ENCODE measurements at places on chromosomes 5 and 9.

DNA sequence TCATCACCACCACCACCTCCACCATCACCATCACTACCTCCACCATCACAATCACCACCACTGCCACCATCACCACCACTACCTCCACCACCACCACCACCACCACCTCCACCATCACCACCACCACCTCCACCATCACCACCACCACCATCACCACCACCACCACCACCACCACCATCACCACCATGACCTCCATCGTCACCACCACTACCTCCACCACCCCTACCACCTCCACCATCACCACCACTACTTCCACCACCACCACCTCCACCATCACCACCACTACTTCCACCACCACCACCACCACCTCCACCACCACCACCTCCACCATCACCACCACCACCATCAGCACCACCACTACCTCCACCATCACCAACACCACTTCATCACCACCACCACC lies 23.5 kb upstream of the ADCY2 start:
- no peak for DNase-seq

GRCh38 chr9:88243736-88244135 lies 105.5 kb upstream of the SPATA31C2 start:
- DNase-seq = no peak

DNA sequence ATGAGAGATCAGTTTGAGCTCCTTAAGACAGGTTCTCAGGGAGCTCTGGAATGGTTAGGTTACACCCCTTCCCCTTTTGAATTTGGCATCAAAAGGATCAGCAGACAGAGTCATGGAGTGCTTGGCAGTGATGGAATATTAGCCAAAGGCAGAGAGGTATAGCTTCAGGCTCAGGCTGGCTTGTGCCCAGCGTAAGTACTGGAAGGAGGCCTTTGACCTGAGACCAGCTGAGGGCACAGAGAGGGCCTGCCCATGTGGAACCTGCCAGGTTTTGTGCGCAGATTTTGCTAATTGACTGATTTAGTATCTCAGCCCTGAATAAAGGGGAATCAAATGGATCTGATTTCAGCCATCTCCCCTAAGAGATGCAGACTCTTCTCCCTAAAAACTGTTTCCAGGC lies 81.5 kb downstream of the RGS3 start:
- no peak for DNase-seq

GRCh38 chr5:95649842-95650620 lies 3.5 kb downstream of the RFESD start:
- DNase-seq = peak; percentile 32

- DNase-seq = no peak
Observed at GRCh38 chr9:1156794-1157550, 106.8 kb downstream of the DMRT2 start.

GRCh38 chr5:60820593-60821487 lies 23.2 kb downstream of the ELOVL7 start:
- peak; percentile 93 for DNase-seq

DNA sequence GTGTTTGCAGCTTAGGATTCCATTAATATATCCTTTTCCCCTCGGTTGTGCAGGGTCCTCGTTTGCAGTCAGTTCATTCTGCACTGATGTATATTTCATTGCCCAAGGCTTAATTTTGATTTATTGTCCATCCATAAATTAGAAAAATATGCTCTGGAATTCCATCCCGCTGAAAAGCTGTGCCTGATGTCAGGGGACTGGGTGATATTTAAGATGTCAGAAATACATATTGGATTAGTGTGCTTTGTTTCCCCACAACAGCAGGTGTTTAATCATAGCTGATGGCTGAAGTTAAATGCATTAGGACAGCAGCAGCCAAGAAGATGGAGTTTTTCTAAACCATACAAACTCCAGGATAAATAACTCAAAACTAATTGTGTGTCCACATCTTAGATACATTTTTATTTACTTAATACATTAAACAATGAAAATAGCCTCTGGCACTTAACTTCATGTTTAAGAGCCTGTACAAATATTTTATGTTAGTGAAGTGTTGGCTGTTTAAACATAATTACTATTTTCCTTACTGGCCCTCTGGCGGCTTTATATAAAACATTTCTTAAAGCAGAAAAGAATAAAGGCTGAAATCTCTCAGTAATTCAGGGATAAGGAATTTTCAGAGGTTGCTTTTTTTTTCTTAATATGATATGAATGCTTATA lies 170.4 kb upstream of the TBCA start:
- DNase-seq = no peak

DNA sequence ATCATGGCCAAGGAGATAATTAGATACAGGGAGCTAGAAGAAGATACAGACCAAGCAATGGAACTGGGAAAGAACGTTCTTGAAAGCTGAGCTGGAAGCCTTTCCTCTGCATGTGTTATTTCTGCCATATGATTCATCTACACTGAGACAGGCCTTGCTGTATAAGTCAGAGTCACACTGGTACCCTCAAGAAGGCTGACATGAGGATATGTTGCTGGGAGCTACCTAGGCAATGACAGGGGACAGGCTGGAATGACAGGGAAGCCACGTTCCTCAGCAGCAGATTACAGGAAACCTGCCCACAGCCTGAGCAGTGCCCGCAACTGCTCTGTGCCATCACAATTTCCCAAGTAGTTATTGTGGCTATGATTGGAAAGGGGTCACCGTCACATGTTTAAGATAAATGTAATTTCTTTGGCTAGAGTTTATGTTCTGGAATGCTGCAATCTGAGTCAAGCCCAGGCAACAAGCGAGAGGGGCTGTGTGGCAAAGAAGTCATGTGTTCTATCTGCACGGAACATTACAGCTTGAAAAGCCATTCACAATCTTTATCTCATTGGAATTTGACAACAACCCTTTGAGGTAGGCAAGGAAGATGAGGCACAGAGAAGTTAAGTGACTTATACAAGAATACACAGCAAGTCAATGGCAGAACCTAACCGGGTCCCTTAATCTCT lies 108.2 kb downstream of the TTLL11 start:
- no peak for DNase-seq

- DNase-seq = no peak
Observed at GRCh38 chr9:8917956-8918739, 1118.6 kb upstream of the DMAC1 start.

- DNase-seq = peak; percentile 70
Observed at GRCh38 chr9:113682297-113682771, 193.8 kb upstream of the ZNF618 start.

- DNase-seq = peak; percentile 3
Observed at GRCh38 chr5:5140479-5141338, 579 bp downstream of the ADAMTS16 start.

DNA sequence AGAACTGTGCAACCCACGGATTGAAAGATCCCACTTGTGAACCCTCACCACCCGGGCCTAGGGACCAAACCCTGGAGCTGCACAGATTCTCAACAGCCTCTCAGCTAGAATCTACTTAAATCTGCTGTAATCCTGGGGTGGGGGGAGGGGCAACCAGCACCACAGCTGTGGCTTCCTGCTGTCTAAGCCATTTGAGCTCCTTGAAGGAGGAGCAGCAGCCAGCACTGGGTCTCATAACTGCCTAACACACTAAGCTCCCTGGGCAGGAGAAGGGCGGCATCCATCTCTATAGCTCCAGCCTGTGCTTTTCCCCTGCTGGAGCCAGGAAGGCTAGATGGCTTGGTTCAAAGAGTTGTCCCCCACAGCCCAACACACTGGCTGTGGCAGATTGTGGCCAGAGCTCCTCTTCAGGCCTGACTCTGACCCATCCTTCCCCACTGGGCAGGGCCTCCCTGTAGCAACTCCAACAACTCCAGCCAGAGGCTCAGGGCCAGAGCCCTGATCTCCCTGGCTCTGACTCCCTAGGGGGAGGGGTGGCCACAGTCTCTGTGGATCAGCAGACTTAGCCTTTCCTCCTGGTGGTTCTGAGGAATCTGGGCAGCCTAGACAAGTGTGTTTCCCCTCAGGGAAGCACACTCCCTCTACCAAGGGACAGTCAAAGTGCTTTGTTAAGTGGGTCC lies 72.0 kb upstream of the C9orf72 start:
- peak; percentile 46 for DNase-seq

DNA sequence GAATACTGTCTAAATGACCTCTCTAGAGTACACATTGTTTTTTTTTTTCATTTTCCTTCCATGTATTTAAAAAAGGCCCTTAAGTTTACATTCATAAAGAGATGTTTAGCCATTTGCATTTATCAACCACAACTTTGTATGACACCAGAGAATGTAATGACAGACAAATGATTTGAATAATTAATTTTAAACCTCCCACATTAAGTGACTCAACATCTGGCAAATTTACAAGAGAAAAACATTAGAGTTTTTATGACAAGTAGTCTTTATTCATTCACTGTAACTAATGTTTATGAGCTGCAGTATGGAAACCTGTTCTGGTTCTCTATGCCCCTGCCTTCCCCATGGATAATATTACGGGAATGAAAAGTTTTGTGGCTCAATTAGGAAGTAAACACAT lies 1093.8 kb upstream of the CDH9 start:
- no peak for DNase-seq

GRCh38 chr5:89327608-89328007 lies 444.6 kb upstream of the MEF2C start:
- no peak for DNase-seq

GRCh38 chr9:8486095-8486494 lies 686.5 kb upstream of the DMAC1 start:
- peak; percentile 75 for DNase-seq

DNA sequence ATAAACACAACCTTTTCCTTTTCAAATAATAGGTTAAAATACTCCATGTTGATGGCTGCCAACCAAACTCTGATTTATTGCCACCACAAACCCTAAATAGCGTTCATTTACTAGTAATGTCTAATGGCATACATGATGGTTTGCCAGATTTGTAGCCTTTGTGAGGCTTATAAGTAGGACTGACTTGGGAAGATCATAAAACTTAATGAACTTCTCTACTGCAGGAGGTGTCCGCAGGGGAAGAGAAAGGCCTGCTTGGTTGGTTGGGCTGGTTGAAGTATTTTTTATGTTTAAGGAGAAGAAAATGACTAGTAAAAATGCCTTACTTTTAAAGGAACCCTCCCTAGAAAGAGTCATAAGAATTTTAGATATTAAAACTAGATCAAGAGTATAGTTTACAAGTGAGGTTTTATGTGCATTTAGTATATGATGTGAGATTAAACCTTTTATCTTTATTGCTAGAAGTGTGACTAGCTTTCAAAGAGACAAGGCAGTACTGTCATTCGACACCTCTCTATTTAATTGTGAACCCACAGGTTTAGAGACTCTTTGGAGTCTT lies 5.0 kb downstream of the PBX3 start:
- DNase-seq = no peak

GRCh38 chr9:114898741-114899140 lies 31.6 kb downstream of the TNFSF8 start:
- DNase-seq = peak; percentile 86

- DNase-seq = no peak
Observed at GRCh38 chr5:8905021-8905420, 640.9 kb downstream of the SEMA5A start.

GRCh38 chr5:136062366-136063274 lies 33.8 kb downstream of the TGFBI start:
- peak; percentile 87 for DNase-seq

- DNase-seq = no peak
Observed at GRCh38 chr9:12916042-12916441, 141.2 kb downstream of the LURAP1L start.

GRCh38 chr9:78463750-78464149 lies 166.8 kb downstream of the PSAT1 start:
- no peak for DNase-seq

DNA sequence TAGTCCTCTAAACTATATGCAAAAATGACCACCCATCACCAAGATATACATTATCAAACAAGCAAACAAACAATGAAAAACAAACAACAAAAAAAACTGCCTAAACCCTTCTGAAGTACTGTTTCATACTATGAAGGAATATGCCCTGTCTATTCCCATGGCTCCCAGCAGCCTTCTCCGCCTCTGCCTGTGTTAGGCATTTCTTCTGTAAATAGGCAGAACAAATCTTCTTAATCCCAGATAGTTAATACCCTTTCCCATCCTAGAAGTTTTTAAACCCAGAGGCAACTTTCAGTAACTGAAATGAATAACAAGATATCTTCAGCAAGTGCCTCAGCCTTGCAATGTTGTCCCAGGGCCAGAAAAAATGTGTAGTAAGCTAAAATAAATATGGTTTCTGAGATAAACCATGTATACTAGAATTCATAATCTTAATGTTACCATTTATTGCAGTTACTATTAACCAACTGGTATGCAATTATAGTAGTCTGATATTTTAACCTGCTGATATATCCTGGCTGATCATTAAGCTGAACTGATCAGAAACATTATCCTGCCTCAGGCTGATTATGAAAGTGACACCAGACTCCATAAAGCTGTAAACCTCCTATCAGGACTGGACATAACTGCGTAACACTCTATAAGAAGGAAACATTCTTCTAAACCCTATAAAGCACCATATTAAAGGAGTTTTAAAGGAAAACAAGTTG lies 68.5 kb downstream of the ANKRD31 start:
- no peak for DNase-seq

GRCh38 chr5:89397096-89397495 lies 514.1 kb upstream of the MEF2C start:
- peak; percentile 57 for DNase-seq

- DNase-seq = peak; percentile 44
Observed at GRCh38 chr9:77712533-77713130, 64.5 kb upstream of the GNA14 start.

GRCh38 chr9:95286151-95286550 lies 31.4 kb downstream of the FANCC start:
- DNase-seq = no peak

GRCh38 chr5:109483395-109483971 lies 73.7 kb upstream of the PJA2 start:
- DNase-seq = peak; percentile 75

GRCh38 chr9:127162046-127162863 lies 39.8 kb upstream of the ANGPTL2 start:
- peak; percentile 14 for DNase-seq

- no peak for DNase-seq
Observed at GRCh38 chr5:167754501-167755021, 536.9 kb upstream of the WWC1 start.

DNA sequence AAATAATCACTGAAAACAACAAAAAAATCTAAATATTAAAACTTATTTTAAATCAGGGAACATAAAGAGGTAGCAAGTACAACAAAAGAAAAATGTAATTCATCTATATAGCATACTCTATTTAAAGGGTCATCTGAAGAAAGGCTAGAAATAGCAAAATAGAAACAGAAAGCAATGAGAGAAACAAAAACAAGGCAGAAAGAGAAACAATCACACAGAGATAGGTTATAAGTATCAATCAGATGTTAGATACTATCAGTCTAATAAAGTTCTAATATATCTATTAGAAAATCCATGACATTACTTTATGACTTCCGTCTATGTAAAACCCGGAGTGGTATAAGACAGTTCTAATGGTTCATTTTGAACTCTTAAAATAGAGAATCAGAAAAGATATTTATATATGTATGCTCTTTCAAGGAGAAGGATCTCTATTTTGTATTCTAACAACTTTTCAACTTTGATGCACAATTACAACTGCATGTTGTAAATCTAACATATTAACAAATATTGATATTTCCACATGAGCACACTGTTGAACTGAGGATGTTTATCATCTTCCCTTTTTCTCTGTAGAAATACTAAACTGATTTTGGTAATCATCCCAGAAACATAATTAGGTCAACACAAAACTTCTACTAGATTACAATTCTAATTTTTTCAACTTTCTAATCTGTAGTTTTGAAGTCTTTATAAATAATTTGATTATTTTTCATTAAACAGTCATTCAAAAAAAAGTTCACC lies 15.8 kb downstream of the RICTOR start:
- no peak for DNase-seq
